ENCODE measurements at places on chromosomes 3 and 15.

- peak; percentile 36 for DNase-seq
These were observed 738 bp downstream of the YEATS2 start for GRCh38 chr3:183698318-183698751.

- no peak for DNase-seq
These were observed 20.5 kb downstream of the FILIP1L start for GRCh38 chr3:100093831-100094230.

DNA sequence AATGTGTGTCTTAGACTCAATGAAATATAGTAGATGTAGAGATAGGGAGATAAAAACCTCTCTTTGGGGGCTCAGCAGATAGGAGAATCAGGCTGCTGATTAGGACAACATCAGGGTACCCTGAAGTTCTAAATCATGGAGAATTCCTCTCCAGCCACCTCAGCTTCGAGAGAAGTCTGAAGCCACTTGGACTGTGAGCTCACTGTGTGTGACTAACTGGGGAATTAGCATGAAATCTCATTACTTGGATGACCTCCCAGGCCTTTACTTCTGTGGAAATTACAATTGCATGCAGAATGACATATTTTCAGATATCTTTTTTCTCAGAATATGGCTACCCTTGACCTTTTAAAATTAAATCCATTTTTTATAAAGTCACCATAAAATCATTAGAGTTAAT lies 128.0 kb upstream of the MRPL3 start:
- DNase-seq: no peak

- DNase-seq: no peak
These were observed 53.8 kb downstream of the CACNA2D3 start for GRCh38 chr3:54176106-54176505.

Data from fibroblast of lung (primary cell).